ENCODE measurements at places on chromosomes 1 and 21.

GRCh38 chr1:220348211-220348610 is 76.0 kb upstream of the RAB3GAP2 start:
- no peak for DNase-seq

DNA sequence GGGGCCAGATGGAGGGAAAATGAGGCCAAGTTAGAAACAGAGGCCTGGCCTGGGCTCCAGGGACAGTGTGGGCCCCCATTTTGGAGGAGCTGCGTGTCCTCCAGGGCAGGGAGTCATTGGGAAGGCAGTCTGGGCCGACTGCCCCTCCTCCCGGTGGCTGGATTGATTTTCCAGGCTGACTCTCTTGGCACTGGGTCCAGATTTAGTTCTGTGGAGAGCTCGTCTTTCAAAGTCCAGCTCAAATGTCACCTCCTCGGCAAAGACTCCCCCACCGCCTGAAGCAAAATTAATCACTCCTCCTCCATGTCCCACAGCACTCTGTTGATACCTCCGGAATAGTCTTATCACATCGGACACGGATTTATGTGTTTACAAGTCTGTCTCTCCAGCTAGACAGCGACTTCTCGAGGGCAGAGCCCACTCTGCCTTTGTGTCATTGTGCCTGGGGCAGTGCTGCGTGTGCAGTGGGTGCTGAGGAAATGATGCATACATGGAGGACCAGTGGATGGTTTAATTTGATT is 175.1 kb downstream of the CAMTA1 start:
- DNase-seq = peak; percentile 9

GRCh38 chr1:110233861-110234260 is 23.7 kb downstream of the KCNC4 start:
- DNase-seq = no peak

- DNase-seq = no peak
Measured at GRCh38 chr1:14724246-14724645, 125.8 kb downstream of the KAZN start.

DNA sequence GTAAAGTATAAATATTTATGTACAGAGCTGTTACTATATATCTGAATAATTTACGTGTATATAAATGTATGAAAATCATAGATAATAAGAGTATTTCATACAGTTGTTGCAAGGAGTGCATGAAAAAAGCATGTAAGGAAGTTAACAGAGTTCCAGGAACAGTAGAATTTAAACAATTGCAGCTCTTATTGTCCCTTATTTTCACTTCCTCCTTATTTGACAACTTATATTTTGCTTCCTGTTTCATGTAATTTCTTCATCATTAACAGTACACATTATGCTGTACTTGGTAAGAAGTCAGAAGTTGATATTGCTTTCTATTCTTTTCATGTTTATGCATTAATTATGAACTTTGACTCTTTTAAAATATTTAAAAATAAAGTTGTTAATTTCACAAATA is 681.5 kb downstream of the LRRIQ3 start:
- DNase-seq = no peak

DNA sequence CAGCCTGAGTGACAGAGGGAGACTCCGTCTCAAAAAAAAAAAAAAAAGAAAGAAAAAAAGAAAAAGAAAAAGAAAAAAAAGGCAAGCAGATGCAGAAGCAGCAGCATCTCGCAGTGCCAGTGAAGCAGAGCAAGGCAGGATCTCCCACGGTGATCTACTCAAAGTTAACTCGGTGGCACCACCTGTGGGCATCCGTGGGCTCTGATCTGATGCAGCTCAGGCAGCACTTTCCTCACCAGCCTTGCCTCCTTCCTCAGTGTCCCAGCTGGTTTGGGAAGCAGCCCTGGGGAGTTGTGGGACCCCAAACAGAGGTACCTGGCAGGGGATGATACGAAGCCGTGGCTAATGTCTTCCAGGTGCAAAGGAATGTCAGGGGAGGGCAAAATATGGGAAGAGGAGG is 104.3 kb upstream of the KRTAP19-8 start:
- no peak for DNase-seq
